Right hindlimb (tissue), 1 donor: ENCODE measurements at places on chromosomes 7 and 10.

GRCh38 chr7:101169838-101170551 is 4.6 kb upstream of the VGF start:
- peak; percentile 70 for DNase-seq

GRCh38 chr10:86798611-86799010 is 42.2 kb downstream of the BMPR1A start:
- no peak for DNase-seq

DNA sequence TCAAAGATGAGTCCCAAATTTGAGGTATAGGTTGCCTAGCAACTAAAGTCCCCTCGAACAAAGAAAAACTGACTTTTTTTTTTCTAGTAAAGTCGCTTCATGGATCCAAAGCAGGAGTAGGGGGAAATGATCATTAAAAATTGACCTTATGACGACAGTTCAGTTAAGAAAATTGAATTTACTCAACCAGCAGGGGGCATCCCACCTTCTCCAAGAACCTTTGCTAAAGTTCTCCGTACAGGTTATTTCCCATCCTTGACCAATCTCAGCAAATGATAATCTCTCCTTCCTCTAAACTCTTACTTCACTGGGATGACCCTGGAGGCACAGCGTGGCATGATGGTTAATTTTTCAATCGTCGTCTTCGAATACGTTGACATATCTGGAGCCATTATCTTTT is 228.3 kb downstream of the CALN1 start:
- no peak for DNase-seq

- DNase-seq, result no peak
Observed at GRCh38 chr7:1694611-1695511, 24.8 kb downstream of the ELFN1 start.

DNA sequence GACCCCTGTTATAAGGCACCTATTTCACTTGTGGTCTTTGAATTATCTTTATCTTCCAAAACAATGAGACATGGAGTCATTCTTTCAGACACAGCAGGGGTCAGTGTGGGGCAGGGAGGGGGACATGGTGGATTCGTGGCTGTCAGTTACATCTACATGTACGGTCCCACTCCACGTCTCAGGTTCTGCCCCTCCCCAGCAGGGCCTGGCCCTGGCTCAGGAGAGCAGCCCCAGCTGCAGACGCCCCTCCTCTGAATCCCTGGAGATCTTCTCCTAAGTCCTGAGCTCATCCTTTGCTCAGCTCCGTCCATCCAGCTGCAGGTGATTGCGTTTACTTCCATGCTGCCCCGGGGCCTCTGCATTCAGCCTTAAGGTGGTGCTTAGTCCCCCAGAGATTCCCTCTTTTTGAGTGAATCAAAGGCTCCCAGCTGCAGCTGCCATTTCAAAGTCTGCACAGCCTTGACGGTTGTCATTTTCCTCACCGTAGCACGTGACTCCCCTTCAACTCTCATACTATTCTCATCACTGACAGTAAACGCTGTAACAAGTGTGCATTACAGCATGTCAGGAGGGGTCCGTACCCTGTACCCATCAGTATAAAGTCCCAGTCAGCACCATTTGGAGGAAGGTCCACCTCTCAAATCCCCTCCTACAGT is 113.4 kb upstream of the TCERG1L start:
- DNase-seq, result no peak

- no peak for DNase-seq
Observed at GRCh38 chr10:13629116-13629515, 42.4 kb downstream of the PRPF18 start.

- DNase-seq, result no peak
Observed at GRCh38 chr7:1810521-1810920, 140.4 kb downstream of the ELFN1 start.
